Activated naive CD4-positive, alpha-beta T cell (primary cell): ENCODE measurements at places on chromosomes 4 and X.

- DNase-seq = no peak
Observed at GRCh38 chr4:13238936-13239335, 245.2 kb downstream of the RAB28 start.

DNA sequence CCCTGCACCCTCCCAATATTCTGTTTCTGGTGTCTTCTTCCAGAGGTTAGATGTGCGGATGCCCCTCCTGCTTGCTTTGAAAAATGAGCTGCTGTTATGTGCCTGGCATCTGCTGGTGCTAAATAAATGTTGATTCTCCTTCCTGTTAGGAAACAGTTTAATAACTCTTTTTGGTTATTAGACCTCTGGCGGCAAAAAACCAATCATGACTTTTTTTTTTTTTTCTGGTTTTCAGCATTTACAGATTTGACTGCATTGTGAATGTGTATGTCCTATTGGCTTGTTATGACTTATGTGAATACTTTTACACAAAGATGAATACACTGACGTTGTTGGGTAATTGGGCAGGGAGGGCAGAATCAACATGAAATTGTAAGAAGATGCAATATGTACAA lies 13.6 kb upstream of the TMEM156 start:
- no peak for DNase-seq

- no peak for DNase-seq
Observed at GRCh38 chrX:119945481-119945880, 1.9 kb upstream of the NKAP start.

DNA sequence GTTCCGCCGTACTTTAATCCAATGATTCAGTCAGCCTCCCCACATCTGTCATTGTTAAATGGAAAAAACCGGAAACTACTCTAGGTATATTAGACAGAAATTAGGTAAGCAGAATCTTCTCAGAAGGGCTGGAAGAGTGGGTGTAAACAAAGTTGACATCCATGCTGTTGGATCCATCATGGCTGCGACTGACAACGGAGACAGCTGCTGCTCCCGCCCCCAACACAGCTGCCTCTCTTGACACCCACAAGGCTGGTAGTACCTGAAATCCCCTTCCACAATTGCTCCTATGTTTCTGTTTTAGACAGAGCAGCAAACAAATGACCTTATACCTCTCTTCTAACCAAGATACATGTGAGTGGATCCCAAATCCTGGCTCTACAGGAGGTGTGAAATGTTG lies 66.6 kb downstream of the RXFP1 start:
- DNase-seq = no peak

DNA sequence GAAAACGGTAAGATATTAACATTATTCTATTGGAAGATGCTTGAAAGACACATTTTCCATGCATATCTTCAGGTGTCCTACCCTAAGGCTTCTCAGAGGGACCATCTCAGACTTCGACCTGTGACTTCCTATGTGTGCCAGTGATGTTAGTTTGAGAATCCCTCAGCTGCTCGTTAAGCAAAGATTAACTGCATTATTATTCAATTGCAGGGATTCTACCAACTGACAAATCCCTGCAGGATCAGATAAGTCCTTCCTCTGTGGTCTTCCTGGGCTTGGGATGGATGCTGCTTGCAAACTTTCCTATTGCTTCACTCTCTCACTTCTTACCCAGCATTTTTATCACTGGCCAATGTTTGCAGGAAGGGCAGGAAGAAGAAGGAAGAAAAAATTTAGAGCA lies 83.0 kb upstream of the PPARGC1A start:
- no peak for DNase-seq

DNA sequence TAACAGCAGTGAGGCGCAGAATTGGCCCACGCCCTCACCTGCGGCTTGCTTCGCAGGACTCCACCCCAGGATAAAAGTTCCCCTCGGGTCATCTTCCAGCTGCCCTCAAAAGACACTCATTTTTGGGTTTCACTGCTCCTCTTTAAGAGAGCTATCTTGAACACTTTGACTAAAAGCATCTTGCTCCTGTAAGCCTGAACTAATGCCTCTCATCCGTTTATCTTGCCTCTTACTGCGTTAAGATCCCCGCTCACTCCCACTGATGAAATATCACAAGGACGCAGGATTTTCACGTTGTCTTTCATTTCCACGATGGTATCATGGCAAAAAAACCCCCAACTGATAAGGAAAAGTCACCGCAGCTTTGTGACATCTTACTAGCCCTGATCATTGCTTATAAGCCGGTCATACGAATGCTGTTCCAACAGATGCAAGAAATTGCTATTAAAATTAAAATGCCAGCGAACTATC lies 591 bp upstream of the ACSL4 start:
- no peak for DNase-seq

GRCh38 chr4:21946858-21947257 lies 1.7 kb downstream of the KCNIP4 start:
- no peak for DNase-seq

GRCh38 chrX:147559191-147559590 lies 352.5 kb upstream of the FMR1 start:
- no peak for DNase-seq

DNA sequence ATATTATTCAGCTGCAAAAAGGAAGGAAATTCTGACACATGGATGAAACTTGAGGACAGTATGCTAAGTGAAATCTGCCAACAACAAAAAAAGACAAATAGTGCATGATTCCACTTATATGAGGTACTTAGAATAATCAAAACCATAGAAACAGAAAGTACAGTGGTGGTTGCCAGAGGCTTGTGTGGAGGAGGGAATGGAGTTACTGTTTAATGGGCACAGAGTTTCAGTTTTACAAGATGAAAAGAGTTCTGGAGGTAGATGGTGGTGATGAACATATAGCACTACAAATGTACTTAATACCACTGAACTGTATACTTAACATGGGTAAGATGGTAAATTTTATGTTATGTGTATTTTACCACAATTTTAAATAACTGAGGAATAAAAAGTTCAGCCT lies 212.0 kb upstream of the KLF3 start:
- no peak for DNase-seq

DNA sequence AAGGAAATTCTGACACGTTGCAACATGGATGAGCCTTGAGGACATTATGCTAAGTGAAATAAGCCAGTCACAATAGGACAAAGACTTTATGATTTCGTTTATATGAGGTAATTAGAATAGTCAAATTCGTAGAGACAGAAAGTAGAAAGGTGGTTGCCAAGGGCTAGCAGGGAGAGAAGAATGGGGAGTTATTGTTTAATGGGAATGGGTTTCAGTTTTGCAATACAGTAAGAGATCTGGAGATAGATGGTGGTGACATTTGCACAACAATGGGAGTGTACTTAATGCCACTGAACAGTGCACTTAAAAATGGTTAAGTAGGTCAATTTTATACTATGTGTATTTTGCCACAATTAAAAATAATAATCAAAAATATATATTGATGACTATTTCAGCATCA lies 43.4 kb upstream of the TMEM154 start:
- DNase-seq = no peak

DNA sequence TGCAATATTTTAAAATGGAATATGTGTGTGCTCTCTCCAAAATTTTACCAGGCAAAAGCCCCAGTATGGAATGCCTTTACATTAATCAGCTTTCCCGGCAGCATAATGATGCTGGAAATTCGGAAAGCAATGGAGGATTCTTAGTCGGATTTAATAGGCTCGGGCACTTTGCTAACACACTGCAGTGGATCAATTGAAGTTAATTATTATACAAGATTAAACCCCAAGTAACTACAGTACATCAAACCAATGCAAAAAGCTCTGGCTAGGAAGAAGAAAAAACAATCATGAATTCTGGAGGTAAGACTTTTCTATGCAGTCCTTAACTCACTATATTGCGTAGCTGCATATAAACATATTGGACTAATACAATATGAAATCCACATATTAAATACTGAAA lies 43.6 kb upstream of the GRIA3 start:
- DNase-seq = no peak

GRCh38 chrX:24055043-24055356 lies 244 bp downstream of the EIF2S3 start:
- no peak for DNase-seq

GRCh38 chr4:57320849-57321248 lies 210.7 kb upstream of the IGFBP7 start:
- DNase-seq = no peak

DNA sequence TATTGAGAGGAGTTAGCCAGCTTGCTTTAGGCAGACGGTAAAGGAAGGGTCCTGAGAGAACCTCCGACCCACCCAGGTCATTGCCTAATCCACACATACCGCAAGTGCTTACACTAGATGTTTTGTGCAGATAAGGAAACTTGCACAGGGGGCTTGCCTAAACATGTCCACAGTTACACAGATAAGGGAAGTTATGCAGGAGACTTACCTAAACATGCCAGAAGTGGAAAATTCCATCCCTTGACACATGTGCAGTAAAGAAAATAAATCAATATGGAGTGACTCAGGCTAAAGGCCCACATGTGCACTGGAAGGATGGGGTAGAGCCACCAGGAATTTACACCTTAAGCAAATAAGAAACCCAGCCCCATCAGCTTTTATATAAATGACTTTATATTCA lies 232.8 kb upstream of the HDX start:
- no peak for DNase-seq

DNA sequence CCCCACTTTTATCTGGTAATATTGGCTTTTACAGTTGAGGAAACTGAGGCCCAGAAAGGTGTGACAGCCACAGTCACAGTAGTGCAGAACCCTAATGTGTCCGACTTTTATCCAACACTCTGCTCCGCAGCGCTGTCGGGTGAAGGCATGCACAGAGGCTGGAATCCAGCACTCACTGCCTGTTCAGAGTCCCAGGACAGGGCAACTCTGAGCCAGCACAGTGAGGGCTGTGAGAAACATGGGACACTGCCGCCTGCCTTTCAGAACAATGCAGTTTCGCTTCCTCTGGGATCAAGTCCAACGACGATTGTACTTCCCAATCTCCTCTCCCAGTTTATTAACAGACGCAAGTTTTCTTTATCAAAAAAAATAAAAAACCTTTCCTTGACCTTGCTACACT lies 41.9 kb upstream of the PDGFRA start:
- no peak for DNase-seq

DNA sequence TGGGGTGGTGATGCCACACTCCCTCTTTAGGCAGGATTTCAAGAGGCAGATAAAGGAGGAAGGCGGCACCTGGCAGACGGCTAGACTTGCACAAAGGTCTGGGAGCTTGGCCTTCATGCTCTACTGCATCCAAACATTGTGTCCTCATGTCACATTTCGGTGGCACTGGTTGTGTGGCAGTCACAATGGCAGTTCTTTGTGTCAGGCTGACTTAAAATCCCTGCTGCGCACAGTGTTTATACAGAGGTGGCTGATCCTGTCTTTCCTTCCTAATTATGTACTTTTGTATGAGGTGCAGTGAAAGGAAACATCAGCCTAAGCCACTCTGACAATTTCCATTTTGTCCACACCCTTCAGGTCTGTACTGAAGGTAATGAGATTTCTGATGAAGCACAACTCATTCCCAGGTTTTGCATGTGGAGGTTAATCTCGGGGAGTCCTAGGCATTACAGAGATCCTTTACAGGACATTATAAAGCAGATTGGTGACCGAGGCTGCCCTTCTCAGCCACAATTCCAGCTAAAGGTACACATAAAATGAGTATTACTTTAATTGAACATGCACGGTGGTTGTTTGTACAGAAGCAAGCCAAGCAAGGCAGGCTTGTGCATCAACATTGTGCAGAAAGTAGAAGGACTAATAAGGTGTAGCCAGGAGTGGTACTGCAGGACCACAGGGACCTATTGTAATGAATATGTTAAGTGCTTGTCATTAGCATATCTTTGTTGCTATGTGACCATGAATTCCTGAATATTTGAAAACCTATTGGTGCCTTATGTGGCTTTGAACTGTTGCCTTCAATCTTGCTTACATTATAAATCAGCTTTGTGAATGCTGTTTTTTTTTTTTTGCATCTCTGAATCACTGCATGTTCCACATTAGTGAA lies 147.6 kb downstream of the STK32B start:
- no peak for DNase-seq

DNA sequence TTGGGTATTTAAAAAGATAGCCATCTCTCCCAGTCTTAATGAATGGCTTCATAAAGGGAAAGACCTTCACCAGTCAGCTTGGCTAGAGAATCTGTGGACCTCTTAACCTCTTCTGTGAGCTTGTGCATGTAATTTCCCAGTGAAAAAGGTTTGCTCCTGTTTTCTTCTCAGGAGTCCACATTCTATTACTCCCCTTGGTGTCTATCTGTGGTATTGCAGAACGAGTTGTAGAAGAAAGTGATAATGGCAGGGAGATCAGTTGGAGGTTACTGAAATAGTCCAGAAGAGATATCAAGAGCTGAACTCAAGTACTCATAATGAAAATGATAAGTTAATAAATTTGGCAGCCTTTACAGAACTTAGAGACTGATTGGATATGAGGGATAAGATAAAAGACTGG lies 16.5 kb upstream of the VAMP7 start:
- no peak for DNase-seq

GRCh38 chr4:110149089-110149488 lies 49.3 kb downstream of the ELOVL6 start:
- no peak for DNase-seq

DNA sequence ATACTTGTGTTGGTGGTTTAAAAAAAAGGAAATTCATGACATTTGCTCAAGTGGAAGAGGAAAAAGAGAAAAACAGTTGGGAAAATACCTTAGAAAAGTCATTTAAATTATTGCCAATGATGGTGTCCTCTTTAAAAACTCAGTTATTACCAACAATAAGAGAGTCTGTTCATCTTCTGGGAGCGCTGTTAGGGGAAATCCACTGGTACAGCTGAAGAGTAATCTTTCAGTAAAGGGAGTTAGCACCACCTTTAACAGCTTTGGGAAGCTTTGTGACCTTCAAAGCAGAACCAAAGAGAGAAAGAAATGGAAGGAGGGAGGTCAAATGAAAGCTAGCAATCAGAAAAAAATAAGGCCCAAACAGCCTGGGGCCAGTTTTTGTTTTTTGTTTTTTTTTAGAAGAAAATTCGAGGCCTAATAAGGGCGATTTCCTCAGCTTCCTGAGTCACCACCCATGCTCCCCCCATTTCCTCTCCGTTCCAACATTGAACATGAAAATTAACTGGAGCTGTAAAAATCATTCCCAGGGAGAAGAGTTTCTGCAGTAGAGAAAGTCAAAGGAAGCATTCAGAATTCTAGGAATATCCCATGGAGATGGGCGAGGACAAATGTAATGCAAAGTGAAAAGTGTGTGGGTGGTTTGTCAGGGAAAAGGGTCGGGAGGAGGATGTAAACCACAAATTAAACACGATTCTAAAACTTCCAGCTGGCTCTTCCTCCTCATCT lies 115.1 kb downstream of the SH3KBP1 start:
- no peak for DNase-seq

- DNase-seq = no peak
Observed at GRCh38 chr4:52843351-52843750, 18.8 kb upstream of the RASL11B start.

GRCh38 chr4:13484749-13485221 lies 645 bp upstream of the RAB28 start:
- DNase-seq = no peak

DNA sequence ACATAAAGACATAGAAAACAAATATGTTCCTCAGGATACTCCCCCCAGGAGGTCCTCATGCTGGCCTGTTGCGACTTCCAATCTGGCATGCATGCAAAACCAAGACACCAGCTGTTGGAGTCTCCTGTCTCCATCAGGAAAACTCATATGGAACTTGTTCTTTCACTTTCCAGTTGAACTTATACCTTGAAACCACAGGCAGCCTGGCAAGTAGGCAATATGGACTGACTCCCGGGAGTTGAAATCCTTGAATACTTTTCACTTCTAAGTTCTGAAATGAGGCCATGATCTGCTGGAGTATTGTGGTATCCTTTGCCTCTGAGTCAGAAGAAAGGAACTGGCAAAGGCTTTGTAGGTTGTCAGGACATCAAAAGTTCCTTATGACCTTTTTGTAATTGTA lies 444.2 kb downstream of the IDS start:
- DNase-seq = no peak
